ENCODE measurements at places on chromosomes 5 and 9. TPM values are rescaled to one million over a fixed set of nuclear protein-coding genes. Genes with fewer than 3 reads are reported as not detected.

The ZNF462 gene
- total RNA-seq, result 3.3 TPM

The ANKRD34B gene
- total RNA-seq, result 0.17 TPM

The TTC23L gene
- total RNA-seq, result 0.21 TPM

The IFNK gene
- not detected for total RNA-seq

The PROB1 gene
- 0.20 TPM for total RNA-seq

The GFRA3 gene
- not detected for total RNA-seq

The SHOC1 gene
- not detected for total RNA-seq

The EDIL3 gene
- total RNA-seq, result 0.14 TPM

The HK3 gene
- 0.10 TPM for total RNA-seq

The SLC6A19 gene
- total RNA-seq, result 0.38 TPM
